Adrenal gland (tissue), 19 donors: ENCODE measurements at places on chromosomes 16 and 17. TPM values are rescaled to one million over a fixed set of nuclear protein-coding genes. Genes with fewer than 3 reads are reported as not detected.

CSH1 gene
- not detected for polyA plus RNA-seq

RASL10B gene
- polyA plus RNA-seq = 1.4 TPM

SLC5A10 gene
- polyA plus RNA-seq = not detected

MYH2 gene
- polyA plus RNA-seq = not detected

TBX4 gene
- polyA plus RNA-seq = 0.03 TPM

KRT31 gene
- polyA plus RNA-seq = not detected

LGALS3BP gene
- polyA plus RNA-seq = 499 TPM

ENKD1 gene
- 72.5 TPM for polyA plus RNA-seq

TRIM37 gene
- polyA plus RNA-seq = 8.4 TPM

DNA sequence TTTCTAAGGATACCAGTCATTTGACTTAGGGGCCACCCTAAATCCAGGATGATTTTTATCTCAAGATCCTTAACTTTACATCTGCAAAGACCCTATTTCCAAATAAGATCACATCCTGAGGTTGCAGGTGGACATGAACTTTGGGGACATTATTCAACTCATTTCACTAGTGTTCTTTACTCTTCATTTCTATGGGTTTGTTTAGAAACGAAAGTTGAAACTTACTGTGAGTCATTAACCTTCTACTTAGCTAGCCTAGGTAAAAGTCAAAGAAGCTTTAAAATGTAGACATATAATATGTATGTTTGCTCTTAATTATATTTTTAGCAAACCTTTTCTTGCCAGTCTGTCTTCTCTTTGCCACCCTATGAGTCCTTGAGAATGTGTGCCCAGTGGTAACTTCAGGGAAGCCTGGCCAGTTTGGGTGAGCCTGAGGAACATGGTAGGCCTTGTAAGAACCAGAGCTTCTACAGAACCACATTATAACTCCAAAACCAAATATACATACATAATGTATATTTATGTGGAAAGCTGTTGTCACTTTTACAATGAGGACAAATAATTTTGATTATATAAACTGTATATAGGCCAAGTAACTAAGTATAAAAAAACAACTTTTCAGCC lies 38.4 kb downstream of the BPTF start:
- H3K4me3 ChIP-seq = no peak overlapping the region
- no peak overlapping the region for H3K27ac ChIP-seq
- no peaks in the 10 kb centered on the region for H3K27me3 ChIP-seq
- H3K36me3 ChIP-seq = no peaks in the 10 kb centered on the region

- H3K4me1 ChIP-seq = peaks cover 3% of the 10 kb centered on the region
- H3K27me3 ChIP-seq = no peaks in the 10 kb centered on the region
- peaks cover 68% of the 10 kb centered on the region for H3K36me3 ChIP-seq
- H3K27ac ChIP-seq = no peak overlapping the region
- DNase-seq = no peak
These were observed 23.4 kb downstream of the AXIN2 start for GRCh38 chr17:65537845-65538674.

GRCh38 chr17:79699386-79700036 lies 31.2 kb upstream of the ENPP7 start:
- no peaks in the 10 kb centered on the region for H3K4me1 ChIP-seq
- H3K27me3 ChIP-seq = peaks cover 4% of the 10 kb centered on the region
- H3K36me3 ChIP-seq = no peaks in the 10 kb centered on the region
- H3K4me3 ChIP-seq = no peak overlapping the region

GRCh38 chr16:77780378-77780837 lies 8.0 kb upstream of the VAT1L start:
- no peak overlapping the region for H3K4me3 ChIP-seq
- no peaks in the 10 kb centered on the region for H3K4me1 ChIP-seq
- H3K36me3 ChIP-seq = no peaks in the 10 kb centered on the region
- peak; percentile 67 for DNase-seq
- no peak overlapping the region for H3K27ac ChIP-seq

- DNase-seq = no peak
- H3K4me3 ChIP-seq = no peak overlapping the region
- H3K27me3 ChIP-seq = no peaks in the 10 kb centered on the region
These were observed 39.3 kb downstream of the TSC2 start for GRCh38 chr16:2086812-2087747.

DNA sequence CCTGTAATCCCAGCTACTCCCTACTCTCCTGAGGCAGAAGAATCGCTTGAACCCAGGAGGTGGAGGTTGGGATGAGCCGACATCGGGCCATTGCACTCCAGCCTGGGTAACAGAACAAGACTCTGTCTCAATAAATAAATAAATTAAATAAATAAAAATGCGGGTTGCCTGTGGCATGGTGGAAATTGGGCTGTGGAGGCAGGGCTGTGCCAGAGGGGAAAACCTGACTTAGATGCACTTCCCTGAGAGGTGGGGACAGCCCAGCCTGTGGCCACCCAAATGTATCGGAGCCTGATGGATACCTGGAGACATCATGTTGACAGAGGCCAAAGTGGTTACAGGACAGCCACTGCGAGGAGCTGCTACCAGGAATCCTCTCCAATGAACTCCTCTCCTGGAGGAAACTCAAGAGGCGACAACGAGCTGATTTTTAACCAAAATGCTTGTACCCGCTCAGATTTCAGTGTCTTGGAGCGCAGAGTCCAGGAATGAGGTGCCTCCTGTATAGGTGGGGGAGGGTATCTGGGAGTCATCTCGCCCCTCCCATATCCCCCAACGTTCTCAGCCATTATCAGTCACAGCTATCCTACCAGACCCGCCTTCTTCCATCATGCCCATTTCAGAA lies 32.3 kb downstream of the DDX19A start:
- no peaks in the 10 kb centered on the region for H3K27me3 ChIP-seq
- DNase-seq = no peak
- H3K4me1 ChIP-seq = peaks cover 8% of the 10 kb centered on the region
- peaks cover 21% of the 10 kb centered on the region for H3K36me3 ChIP-seq
- H3K27ac ChIP-seq = no peak overlapping the region

GRCh38 chr17:81335773-81336157 lies 40.7 kb upstream of the SLC38A10 start:
- peaks cover 25% of the 10 kb centered on the region for H3K4me1 ChIP-seq
- no peak for DNase-seq
- peak overlapping the region; percentile 49 for H3K27ac ChIP-seq
- H3K4me3 ChIP-seq = no peak overlapping the region
- no peaks in the 10 kb centered on the region for H3K27me3 ChIP-seq

DNA sequence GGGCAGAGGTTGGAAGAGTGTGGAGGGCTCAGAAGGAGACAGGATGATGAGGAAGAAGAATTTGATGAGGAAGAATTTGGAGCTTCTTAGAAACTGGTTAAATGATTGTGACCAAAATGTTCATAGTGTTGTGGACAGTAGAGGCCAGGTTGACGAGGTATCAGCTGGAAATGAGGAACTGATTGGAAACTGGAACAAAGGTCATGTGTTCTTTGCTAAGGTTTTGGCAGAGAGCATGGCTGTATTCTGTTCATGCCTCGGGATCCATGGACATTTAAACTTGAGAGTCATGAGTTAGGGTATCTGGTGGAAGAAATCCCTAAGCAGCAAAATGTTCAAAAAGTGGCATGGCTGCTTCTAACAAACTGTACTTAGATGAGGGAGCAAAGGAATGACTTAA lies 19.3 kb downstream of the CHMP6 start:
- DNase-seq = no peak
- no peaks in the 10 kb centered on the region for H3K4me1 ChIP-seq
- no peaks in the 10 kb centered on the region for H3K36me3 ChIP-seq
- no peak overlapping the region for H3K4me3 ChIP-seq

DNA sequence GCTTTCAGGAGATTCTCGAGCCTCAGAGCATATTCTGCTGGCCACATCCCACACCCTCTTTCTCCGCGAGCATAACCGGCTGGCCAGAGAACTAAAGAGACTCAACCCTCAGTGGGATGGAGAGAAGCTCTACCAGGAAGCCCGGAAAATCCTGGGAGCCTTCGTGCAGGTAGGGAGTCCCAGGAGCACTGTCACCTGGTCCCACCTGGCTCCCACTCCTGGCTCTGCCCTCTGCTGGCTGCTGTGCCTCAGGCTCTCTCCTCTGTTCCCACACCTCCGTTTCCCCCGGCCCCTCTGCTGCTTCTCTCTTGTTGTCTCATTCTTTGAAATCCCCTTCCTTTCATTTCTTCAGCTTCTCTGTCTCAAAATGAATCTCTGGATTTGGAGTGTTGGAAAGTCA lies 16.4 kb downstream of the LPO start:
- H3K27me3 ChIP-seq = peaks cover 12% of the 10 kb centered on the region
- H3K4me3 ChIP-seq = no peak overlapping the region
- no peaks in the 10 kb centered on the region for H3K4me1 ChIP-seq
- H3K27ac ChIP-seq = no peak overlapping the region
- DNase-seq = no peak
- no peaks in the 10 kb centered on the region for H3K36me3 ChIP-seq

GRCh38 chr16:27239906-27240655 lies 28.5 kb downstream of the NSMCE1 start:
- H3K4me1 ChIP-seq = peaks cover 29% of the 10 kb centered on the region
- H3K36me3 ChIP-seq = no peaks in the 10 kb centered on the region
- no peaks in the 10 kb centered on the region for H3K27me3 ChIP-seq
- no peak overlapping the region for H3K4me3 ChIP-seq
- DNase-seq = peak; percentile 8

DNA sequence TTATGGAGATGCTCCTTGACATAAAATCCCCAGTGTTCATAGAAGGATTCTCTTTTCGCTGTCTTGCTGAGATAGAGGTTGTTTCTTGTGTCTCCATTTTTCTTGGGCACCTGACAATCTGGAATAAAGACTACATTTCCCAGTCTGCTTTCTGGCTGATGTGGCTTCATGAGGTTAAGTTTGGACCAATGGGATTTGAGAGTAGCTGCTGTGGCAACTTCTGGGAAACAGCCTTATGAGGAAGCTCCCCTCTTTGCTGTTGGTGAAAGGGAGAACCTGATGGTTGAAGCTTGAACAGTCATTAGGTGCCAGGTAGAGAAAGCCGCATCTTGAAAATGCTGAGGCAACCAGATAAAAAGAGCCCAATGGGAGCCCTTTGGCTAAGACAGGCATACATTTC lies 24.4 kb downstream of the HS3ST4 start:
- peaks cover 16% of the 10 kb centered on the region for H3K27me3 ChIP-seq
- H3K4me1 ChIP-seq = no peaks in the 10 kb centered on the region
- H3K27ac ChIP-seq = no peak overlapping the region
- DNase-seq = no peak

DNA sequence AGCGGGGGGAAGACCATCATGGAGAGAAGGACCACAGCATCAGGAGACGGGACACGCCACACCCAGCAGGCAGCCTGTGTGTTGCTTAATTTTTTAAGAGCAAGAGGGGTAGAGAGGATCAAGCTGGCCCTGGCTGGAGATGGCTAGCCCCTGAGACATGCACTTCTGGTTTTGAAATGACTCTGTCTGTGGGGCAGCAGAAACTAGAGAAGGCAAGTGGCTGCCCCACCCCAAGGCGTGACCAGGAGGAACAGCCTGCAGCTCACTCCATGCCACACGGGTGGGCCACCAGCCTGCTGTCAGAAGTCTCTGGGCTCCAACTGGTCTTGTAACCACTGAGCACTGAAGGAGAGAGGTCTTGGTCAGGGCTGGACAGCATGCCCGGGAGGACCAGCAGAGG lies 75.5 kb downstream of the SOCS1 start:
- H3K36me3 ChIP-seq = peaks cover 8% of the 10 kb centered on the region
- no peaks in the 10 kb centered on the region for H3K4me1 ChIP-seq
- H3K27me3 ChIP-seq = no peaks in the 10 kb centered on the region
- no peak overlapping the region for H3K27ac ChIP-seq
- DNase-seq = no peak

DNA sequence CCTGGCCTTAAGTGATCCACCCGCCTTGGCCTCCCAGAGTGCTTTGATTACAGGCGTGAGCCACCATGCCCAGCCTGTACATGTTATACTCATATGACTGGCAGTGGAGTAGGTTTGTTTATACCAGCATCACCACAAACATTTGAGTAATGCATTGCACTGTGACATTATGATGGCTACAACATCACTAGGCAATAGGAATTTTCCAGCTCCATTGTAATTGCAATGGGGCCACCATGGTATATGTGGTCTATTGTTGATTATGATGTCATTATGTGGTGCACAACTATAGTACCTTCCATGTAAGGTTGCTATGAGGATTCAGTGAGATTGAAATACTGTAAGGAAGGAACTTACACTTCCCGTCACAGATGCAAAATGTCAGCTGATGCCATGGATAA lies 168.9 kb downstream of the COPRS start:
- DNase-seq = no peak
- no peaks in the 10 kb centered on the region for H3K27me3 ChIP-seq
- H3K36me3 ChIP-seq = no peaks in the 10 kb centered on the region
- H3K4me1 ChIP-seq = no peaks in the 10 kb centered on the region

DNA sequence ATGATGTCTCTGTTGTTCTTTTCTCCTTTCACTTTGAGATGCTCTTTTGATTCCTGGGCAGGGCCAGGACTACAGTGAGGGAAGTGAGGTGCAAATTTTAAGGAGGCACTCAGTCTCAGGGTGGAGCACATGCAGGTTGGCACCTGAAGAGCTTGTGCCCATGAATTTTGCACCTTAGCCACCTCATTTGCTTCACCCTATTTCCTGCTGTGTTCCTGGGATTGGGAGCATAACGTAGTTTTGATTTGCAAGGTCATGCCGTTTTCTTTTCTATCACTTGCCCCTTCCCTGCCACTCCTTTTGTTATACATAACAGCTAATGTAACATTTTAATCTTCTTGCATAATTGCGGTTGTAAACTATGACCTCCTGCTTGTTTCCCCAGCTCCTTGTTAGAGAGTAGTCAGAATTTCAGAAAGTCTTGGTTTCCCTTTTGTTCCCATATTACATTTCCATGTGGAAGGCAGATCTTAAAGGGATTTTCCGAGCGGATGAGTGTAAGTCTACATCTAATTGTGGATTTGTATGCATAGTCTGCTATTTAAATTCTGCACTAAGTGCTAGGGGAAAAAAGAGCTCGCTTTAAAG lies 9.8 kb downstream of the PMFBP1 start:
- no peak overlapping the region for H3K27ac ChIP-seq
- no peak overlapping the region for H3K4me3 ChIP-seq
- H3K4me1 ChIP-seq = no peaks in the 10 kb centered on the region
- no peak for DNase-seq
- H3K36me3 ChIP-seq = no peaks in the 10 kb centered on the region

DNA sequence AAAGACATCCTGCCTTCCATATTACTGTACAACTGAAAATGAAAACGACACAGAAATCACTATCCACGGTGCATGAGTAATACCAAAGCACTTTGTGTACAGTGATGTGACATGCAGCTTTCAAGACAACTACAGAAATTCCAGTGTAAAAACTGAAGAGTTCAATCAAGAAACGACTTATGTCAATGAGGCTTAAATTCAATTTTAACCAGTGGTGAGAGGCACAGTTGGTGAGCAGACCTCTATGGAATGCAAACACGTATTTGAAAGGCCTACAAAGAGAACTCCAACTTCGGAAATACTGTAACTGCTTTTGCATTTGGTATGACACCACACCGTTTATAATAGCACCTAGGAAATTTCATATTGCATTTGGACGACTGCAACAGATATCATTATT lies 87.6 kb downstream of the USP31 start:
- H3K36me3 ChIP-seq = no peaks in the 10 kb centered on the region
- H3K4me1 ChIP-seq = peaks cover 5% of the 10 kb centered on the region
- H3K4me3 ChIP-seq = no peak overlapping the region
- no peak for DNase-seq

DNA sequence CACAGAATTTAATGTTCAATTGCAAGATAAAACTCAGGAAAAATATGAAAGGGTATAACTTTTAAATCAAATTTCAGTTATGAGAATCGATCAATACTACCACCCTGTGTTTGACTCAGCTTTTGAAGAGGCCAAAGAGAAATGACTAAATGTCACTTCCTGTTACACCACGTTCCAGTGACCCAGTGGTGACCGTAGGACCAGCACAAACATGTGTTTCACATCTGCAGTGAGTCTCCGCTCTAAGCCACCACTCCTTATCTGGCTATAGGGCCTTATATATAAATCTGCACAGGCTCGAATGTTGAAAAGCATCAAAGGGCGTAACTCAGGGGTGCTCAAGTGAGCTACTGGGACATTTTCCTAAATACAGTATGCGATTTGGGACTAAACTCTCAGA lies 36.1 kb downstream of the CYB5D2 start:
- H3K27ac ChIP-seq = no peak overlapping the region
- H3K4me1 ChIP-seq = no peaks in the 10 kb centered on the region
- H3K27me3 ChIP-seq = no peaks in the 10 kb centered on the region
- H3K36me3 ChIP-seq = no peaks in the 10 kb centered on the region
